ENCODE measurements at places on chromosomes 3 and 15.

- no peak for DNase-seq
Observed at GRCh38 chr3:26515351-26515750, 107.2 kb upstream of the LRRC3B start.

GRCh38 chr15:25234831-25235230 lies 204.0 kb downstream of the UBE3A start:
- DNase-seq, result no peak

DNA sequence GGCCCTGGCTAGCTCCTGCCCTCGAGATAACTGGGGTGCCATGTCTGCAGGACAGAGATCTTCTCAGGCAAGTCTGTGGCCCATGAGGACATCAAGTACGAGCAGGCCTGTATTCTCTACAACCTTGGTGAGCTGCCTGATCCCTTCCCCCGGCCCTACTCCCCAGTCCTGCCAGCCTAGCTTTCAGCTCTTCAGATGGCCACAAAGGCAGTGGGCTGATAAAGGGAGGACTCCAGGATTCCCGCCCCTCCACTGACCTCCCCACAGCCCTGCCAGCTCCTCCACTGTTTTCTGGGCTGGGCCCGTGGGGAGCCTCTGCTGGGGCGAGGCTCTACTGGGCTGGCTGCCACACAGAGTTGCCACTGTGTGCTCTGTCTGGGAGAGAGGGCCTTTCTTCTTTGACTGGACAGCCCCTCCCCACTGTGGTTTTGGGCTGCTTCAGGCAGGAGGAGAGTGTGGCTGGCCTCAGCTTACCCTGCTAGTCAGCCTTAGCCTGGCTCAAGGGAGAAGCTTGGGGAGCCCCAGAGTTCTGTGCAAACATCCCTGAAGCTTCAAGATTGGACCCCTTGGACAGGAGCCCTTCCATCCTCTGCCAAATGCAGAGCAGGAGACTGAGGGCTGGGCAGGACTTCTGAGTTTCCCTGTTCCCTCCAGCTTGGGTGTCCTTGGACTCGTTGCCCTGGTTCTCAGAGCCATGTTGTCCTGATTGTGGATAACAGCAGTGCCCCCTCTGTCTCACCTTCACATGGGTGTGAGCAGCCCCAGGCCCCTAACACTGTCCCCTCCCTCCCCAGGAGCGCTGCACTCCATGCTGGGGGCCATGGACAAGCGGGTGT lies 24.4 kb downstream of the PTPN23 start:
- DNase-seq, result no peak

- DNase-seq, result no peak
Observed at GRCh38 chr3:30421266-30421665, 185.1 kb upstream of the TGFBR2 start.

GRCh38 chr3:98726084-98726483 lies 37.1 kb upstream of the ST3GAL6 start:
- no peak for DNase-seq

DNA sequence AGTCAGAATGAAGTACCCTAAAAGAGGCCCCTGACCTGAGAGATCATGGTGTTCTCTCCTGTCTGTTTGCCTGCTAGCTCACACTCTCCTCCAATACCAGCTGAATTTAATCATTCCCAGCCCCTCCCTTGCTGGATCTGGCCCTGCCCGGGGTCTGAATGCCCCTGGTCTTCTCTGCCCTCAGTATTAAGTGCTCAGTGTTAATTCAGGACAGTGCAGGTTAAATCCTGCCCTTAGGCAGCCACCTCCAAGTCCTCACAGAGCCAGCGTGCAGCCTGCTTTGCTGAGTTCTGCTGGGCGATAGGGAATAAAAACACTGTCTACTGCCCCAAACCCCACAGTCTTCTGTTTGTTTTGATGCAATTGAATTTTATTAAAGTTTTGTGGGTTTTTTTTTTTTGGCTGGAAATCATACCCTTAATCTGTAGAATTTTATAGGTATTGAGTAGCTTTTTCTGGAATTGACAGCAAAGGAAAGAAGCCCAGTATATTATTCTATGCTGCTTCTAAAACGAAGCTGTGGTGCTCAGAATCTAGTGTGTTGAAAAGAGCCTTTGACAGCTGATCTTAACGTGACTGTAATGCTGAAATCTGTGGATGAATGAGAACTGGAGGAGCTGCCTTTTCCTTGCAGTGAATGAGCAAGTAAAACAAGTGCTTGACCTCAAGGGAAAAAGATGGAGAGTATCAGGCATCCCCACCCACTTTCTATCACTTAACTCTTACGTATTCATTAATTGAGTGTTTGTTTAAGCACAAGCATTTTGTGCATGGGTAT lies 12.3 kb upstream of the BDH1 start:
- DNase-seq, result no peak

DNA sequence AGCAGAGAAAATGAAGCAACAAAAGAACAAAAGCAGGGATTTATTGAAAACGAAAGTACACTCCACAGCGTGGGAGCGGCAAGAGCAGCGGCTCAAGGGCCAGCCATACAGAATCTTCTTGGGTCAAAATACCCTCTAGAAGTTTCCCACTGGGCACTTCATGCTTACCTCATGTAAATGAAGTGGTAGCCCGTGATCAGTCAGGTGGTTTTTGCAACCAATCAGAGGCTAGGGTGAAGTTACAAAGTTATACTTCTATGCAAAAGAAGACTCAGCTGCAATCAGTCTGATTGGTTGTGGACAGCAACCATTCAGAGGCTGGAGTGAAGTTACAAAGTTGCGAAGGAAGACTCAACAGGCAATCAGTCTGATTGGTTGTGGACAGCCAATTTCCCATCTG lies 37.8 kb upstream of the TRH start:
- no peak for DNase-seq

- no peak for DNase-seq
Observed at GRCh38 chr3:194082743-194083636, 53.0 kb upstream of the HES1 start.

DNA sequence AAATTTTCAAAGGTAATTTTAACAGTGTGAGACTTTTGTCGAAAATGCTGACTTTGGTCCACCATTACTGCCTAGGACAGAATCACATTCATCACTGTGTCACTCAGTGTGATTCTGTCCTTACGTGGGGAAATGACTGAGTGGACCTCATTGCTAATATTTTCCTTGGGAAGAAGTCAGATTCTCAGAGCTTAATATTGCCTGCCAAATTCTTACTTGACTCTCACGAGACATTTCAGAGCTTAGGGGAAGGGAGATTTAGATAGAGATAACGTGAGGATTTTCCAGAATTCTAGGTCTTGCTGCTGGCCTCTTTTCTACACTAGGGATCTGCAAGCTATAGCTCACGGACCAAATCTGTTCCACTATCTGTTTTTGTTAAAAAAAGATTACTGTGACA lies 270.4 kb downstream of the SUCLG2 start:
- DNase-seq, result no peak

DNA sequence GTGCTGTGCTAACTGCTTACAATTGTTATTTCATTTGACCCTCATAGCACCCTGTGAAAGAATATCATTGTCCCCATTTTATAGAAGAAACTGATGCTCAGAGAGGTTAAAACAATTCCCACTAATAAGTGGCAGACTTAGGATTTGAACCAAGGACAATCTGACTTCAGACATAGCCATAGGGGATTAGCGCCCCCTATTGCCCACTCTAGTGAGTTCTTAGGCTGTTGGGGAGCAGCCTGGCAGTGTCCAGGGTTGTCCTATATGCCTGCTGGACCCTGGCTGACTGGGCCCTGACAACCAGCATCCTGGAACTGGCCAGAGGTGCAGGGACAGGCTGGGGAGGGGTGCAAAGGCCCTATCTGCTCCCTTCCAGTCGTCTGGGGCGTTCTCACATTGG lies 15.4 kb downstream of the DPH3 start:
- DNase-seq, result no peak

- no peak for DNase-seq
Observed at GRCh38 chr3:149577801-149578200, 80.0 kb downstream of the WWTR1 start.

All from stimulated activated CD8-positive, alpha-beta memory T cell treated with anti-CD3 and anti-CD28 coated beads, Interleukin-7, amount 100 ng/mL, for 1 hour (primary cell).